ENCODE measurements at places on chromosomes 4 and X. TPM values are rescaled to one million over a fixed set of nuclear protein-coding genes. Genes with fewer than 3 reads are reported as not detected.

GPC4 gene
- 0.05 TPM for total RNA-seq

SCRG1 gene
- total RNA-seq: not detected

HELT gene
- total RNA-seq: not detected

BANK1 gene
- not detected for total RNA-seq

DOK7 gene
- not detected for total RNA-seq

AMTN gene
- not detected for total RNA-seq

CT45A5 gene
- not detected for total RNA-seq

PPP1R2C gene
- not detected for total RNA-seq

PRSS12 gene
- not detected for total RNA-seq

IBSP gene
- not detected for total RNA-seq

GUCY1B1 gene
- 0.66 TPM for total RNA-seq

SPANXA2 gene
- total RNA-seq: not detected

NAA11 gene
- not detected for total RNA-seq

NUP62CL gene
- 1.1 TPM for total RNA-seq

RBM47 gene
- total RNA-seq: 13.0 TPM

TMEM31 gene
- total RNA-seq: not detected
